ENCODE measurements at places on chromosomes 7 and 10. TPM values are rescaled to one million over a fixed set of nuclear protein-coding genes. Genes with fewer than 3 reads are reported as not detected.

DNA sequence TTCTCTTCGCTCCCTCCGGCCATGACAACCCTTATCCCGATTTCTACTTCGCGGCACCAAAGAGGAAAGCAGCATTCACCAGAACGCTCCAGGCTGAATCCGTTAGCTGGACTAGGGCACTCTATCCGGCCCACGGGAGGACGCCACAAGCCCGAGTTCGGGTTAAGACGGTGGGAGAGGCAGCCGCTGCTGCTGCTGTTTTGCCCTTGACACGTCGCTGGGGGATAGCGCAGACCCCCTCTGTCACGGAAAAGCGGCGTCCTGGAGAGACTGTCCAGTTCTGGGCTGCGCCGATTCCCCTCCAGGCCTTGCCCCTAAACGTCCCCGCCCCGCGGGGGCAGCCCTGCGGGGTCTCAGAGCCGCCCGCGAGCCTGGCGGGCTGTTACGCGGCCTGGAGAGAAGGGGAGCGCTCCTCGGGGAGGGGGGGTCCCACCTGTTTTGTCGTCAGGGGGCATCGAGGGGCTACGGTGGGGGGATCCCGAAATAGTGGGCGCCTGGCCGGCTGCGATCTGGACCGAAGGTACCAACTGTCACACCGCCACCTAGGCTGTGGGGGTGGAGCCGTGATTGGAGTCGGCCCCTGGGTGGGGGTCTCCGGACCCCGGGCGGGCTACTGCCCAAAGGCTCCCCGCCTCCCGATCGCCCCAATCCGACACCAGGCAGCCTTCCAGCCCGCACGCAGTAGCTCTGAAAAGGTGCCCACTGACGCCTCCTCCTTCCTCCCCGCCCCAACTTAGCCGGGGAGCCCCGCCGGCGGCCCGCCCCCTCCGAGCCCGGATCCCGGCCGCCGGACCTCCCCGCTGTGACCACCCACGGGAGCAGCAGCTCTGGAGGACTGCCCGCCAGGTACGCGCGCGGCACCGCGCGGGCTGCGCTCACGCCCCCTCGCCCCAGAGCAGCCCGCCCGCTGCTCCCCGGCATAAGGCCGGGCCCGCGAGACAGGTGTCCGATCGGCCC is 772 bp downstream of the SGMS1 start:
- peak; percentile 52 for DNase-seq

Gene EIF5AL1
- 1.5 TPM for total RNA-seq

Gene PPP1R9A
- total RNA-seq, result not detected

Gene HOXA7
- 1.2 TPM for total RNA-seq

- DNase-seq, result no peak
Observed at GRCh38 chr7:63054191-63054661, 944.4 kb upstream of the ZNF722 start.

GRCh38 chr10:50326172-50326555 is 74.8 kb upstream of the ASAH2 start:
- DNase-seq, result no peak

DNA sequence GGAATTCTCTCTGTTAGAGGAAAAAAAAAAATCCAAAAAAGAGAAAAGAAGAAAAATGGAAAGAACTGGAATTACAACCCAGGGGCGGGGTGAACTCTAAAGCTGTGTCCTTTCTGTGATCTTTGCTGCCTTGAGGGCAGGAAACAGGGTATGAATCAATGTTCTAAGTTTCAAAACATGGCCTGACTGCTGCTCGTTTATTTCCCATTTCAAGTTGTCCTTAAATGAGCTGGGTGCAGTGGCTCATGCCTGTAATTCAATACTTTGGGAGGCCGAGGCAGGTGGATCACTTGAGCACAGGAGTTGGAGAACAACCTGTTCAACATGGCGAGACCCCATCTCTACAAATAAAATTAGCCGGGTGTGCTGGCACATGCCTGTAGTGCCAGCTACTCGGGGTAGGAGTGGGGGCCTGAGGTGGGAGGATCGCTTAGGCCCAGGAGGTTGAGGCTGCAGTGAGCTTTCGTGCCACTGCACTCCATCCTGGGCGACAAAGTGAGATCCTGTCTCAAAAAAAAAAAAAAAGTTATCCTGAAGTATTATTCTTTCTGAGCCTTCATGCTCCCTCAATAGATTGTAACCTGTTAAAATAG is 24.7 kb upstream of the TFAM start:
- DNase-seq, result no peak

DNA sequence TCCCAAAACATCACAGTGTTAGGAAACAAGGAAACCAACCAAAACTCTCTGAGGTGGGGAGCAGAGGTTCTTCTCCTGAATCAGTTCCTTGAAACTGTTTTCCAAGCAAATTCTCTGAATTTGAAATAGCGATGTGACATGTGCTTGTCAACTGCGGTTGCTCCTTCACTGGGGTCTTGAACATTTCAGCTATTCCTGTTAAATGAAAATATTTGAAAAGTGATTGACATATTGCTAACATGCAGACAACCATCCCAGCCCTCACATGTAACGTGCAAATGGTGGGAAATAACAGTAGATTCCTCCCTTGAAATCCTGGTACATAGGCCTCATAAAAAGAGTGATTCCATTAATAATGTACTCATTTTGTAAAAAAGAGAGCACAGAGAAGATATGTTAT is 15.9 kb downstream of the MKI67 start:
- DNase-seq, result no peak

DNA sequence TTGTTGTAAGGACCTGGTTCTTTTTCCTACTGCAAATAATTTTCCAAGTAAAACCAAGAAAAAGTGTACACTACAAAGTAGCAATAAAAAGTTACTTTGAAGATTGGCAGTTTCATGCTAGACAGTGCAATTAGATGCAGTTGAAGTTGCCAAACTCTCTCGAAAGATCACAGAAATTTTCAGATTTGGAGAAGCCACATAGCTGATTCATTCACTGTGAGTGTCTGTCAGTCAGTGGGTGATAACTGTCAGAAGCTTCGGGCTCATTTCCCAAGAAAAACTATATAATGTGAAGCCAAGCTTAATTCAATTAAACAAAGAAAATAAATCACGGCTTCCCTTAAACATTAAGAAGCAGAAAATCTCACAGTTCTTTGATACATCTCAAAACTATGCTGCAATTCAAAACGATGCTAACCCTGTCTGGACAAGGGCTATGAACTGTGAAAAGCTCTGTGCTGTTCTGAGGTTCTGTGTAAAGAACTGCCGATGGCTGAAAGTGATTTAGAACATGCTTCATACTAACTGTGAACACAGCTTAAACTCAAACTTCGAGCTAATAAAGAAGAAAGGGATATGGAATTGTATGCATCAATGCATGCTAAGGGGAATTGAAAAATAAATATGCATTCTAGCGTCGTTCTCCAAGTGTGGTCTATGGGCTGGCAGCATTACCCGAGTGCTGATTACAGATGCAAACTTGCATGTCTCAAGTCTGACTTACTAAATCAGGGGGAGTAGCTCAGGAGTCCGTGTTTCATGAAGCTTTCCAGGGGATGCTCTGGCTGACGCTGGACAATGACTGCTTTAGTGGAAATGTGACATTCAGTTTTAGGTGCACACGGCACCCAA is 557.4 kb downstream of the CALN1 start:
- no peak for DNase-seq

- no peak for DNase-seq
Observed at GRCh38 chr7:77425101-77426051, 9.2 kb upstream of the GSAP start.

GRCh38 chr10:28842321-28842720 is 165.0 kb downstream of the BAMBI start:
- no peak for DNase-seq

- DNase-seq, result no peak
Observed at GRCh38 chr10:102691285-102692066, 22.7 kb downstream of the ARL3 start.

Data from OCI-LY7 (cell line).